ENCODE measurements at places on chromosomes 12 and 14. TPM values are rescaled to one million over a fixed set of nuclear protein-coding genes. Genes with fewer than 3 reads are reported as not detected.
A peak's percentile ranks its signal among the peaks of the same experiment; 100 is the strongest.

DNA sequence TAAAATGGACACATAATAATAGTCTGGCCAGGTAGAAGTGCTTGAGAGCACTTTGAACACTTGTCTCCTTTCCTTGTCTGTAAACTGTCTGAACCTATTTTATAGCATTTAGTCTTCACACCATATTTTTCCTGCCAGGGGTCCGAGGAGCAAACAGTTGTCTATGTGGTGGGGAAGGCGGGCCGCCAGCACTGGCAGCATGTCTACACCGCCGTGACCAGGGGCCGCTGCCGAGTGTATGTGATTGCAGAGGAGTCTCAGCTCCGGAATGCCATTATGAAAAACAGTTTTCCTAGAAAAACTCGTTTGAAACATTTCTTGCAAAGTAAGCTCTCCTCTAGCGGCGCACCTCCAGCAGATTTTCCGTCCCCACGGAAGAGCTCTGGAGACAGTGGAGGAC is 28.7 kb downstream of the HELB start:
- H3K4me3 ChIP-seq, result no peak overlapping the region
- H3K27me3 ChIP-seq, result no peaks in the 10 kb centered on the region
- H3K4me1 ChIP-seq, result peaks cover 4% of the 10 kb centered on the region
- no peak for DNase-seq
- no peak overlapping the region for H3K27ac ChIP-seq

GRCh38 chr12:121783766-121784165 is 9.7 kb downstream of the RHOF start:
- no peak overlapping the region for H3K4me3 ChIP-seq
- DNase-seq, result no peak
- H3K27ac ChIP-seq, result no peak overlapping the region

GRCh38 chr14:55256586-55256985 is 14.6 kb upstream of the FBXO34 start:
- H3K4me3 ChIP-seq, result no peak overlapping the region
- no peaks in the 10 kb centered on the region for H3K36me3 ChIP-seq
- H3K4me1 ChIP-seq, result no peaks in the 10 kb centered on the region
- no peak overlapping the region for H3K27ac ChIP-seq

DNA sequence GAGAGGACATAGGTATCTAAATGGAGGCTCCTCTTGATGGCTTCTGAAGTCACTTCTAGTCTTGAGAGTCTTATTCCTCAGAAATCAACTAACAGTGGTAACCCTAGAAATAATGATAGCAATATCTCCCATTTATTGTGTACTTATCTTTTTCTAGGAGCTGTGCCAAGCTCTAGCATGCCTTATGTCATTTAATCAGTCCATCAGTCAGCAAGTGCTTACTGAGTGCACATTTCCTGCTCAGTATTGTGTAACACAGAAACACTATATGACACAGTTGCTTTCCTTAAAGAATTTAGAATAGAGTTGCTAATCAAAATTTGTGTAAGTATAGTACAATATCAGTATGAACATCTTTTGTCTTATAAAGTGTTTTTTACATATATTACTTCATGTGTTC is 36.6 kb downstream of the KRT76 start:
- H3K36me3 ChIP-seq, result no peaks in the 10 kb centered on the region
- no peak for DNase-seq
- no peak overlapping the region for H3K4me3 ChIP-seq
- H3K27ac ChIP-seq, result no peak overlapping the region
- H3K27me3 ChIP-seq, result no peaks in the 10 kb centered on the region

Gene MYRFL
- total RNA-seq, result not detected

- no peak overlapping the region for H3K4me3 ChIP-seq
- no peak for DNase-seq
- H3K36me3 ChIP-seq, result peaks cover 56% of the 10 kb centered on the region
- H3K4me1 ChIP-seq, result peaks cover 51% of the 10 kb centered on the region
Observed at GRCh38 chr14:23093104-23093503, 1.8 kb downstream of the ACIN1 start.

Gene MYH6
- total RNA-seq, result 8,253 TPM

GRCh38 chr12:120037851-120038250 is 48.8 kb downstream of the BICDL1 start:
- H3K36me3 ChIP-seq, result no peaks in the 10 kb centered on the region
- DNase-seq, result no peak
- no peaks in the 10 kb centered on the region for H3K4me1 ChIP-seq
- H3K27ac ChIP-seq, result no peak overlapping the region
- no peak overlapping the region for H3K4me3 ChIP-seq
- no peaks in the 10 kb centered on the region for H3K27me3 ChIP-seq

- peak overlapping the region; percentile 32 for H3K27ac ChIP-seq
- no peaks in the 10 kb centered on the region for H3K27me3 ChIP-seq
- H3K4me3 ChIP-seq, result no peak overlapping the region
- H3K36me3 ChIP-seq, result no peaks in the 10 kb centered on the region
- no peaks in the 10 kb centered on the region for H3K4me1 ChIP-seq
Observed at GRCh38 chr12:113040722-113041171, 15.8 kb upstream of the DTX1 start.

Gene IL26
- not detected for total RNA-seq

DNA sequence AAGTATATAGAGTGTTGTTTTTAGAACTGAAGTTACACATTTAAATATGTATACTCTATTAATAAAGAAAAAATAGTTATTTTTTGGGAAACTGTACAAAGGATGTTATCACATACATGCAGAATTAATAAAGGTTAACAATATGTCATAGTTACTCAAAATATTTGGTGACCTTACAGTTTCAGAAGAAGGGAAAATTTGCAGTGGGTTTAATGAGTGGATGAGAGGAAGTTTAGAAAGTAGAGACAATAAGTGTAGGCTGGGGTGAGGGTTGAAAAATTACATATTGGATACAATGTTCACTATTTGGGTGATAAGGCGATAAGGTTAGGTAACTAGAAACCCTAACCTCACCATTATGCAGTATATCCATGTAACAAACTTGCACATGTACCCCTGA is 13.5 kb downstream of the WNK1 start:
- H3K27me3 ChIP-seq, result no peaks in the 10 kb centered on the region
- H3K4me3 ChIP-seq, result no peak overlapping the region
- H3K36me3 ChIP-seq, result no peaks in the 10 kb centered on the region
- no peak overlapping the region for H3K27ac ChIP-seq
- no peak for DNase-seq

DNA sequence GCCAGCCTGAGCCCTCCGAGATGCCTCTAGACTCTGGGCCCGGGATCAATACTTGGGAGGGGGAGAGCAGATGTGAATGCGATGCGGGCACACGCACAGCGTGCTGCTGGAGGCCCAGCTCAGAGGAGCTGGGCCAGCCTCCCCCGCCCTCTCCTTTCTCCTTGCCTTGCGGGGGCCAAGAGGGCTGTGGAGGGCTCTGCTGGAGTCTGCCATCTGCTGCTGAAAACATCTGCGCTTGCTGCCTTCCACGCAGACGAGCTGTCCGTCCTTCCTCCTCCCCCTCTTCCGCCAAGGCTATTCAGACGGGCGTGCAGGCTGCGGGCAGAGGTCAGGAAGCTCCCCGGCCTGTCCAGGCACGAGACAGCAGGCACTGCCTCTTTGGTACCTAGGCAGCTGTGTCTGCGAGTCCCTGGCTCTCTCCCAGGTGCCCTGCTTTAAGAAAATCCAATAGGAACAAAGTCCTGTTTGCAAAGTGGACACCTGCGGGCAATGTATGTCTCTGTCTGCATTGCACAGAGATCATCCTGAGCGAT is 75.2 kb downstream of the SPRING1 start:
- no peak overlapping the region for H3K27ac ChIP-seq
- no peaks in the 10 kb centered on the region for H3K4me1 ChIP-seq
- no peak overlapping the region for H3K4me3 ChIP-seq
- H3K36me3 ChIP-seq, result no peaks in the 10 kb centered on the region
- no peaks in the 10 kb centered on the region for H3K27me3 ChIP-seq

GRCh38 chr14:30872602-30873001 is 1.8 kb upstream of the COCH start:
- no peak overlapping the region for H3K4me3 ChIP-seq
- peaks cover 11% of the 10 kb centered on the region for H3K27me3 ChIP-seq
- H3K4me1 ChIP-seq, result peaks cover 20% of the 10 kb centered on the region
- no peak overlapping the region for H3K27ac ChIP-seq
- no peak for DNase-seq

Gene KRR1
- total RNA-seq, result 23.8 TPM

Gene HOXC6
- not detected for total RNA-seq

DNA sequence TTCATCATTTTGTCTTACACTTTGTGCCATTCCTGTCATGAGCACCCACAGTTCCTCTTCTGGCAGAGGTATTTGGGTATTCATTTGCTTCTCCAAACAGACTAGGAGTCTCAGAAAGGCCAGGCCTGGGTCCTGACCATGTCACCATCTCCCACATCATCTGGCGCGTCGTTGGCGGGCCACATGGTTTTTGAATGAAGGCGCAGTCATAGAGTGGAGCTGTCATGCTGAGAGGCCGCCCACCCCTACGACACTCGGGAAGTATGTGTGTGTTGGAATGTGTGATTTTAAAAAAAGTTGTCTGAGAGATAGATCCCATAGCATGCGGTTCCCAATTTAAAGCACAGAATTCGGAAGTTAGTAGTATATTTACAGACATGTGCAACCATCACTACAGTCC is 15.6 kb upstream of the TTC7B start:
- H3K27ac ChIP-seq, result no peak overlapping the region
- H3K36me3 ChIP-seq, result no peaks in the 10 kb centered on the region
- H3K4me3 ChIP-seq, result no peak overlapping the region
- no peak for DNase-seq
- peaks cover 16% of the 10 kb centered on the region for H3K4me1 ChIP-seq

- no peak for DNase-seq
- peaks cover 8% of the 10 kb centered on the region for H3K36me3 ChIP-seq
- no peaks in the 10 kb centered on the region for H3K27me3 ChIP-seq
Observed at GRCh38 chr14:89283327-89284060, 133.5 kb downstream of the FOXN3 start.

- no peaks in the 10 kb centered on the region for H3K36me3 ChIP-seq
- no peak overlapping the region for H3K27ac ChIP-seq
- H3K27me3 ChIP-seq, result no peaks in the 10 kb centered on the region
- DNase-seq, result peak; percentile 71
- no peak overlapping the region for H3K4me3 ChIP-seq
Observed at GRCh38 chr14:96268431-96269358, 12.7 kb downstream of the BDKRB1 start.

DNA sequence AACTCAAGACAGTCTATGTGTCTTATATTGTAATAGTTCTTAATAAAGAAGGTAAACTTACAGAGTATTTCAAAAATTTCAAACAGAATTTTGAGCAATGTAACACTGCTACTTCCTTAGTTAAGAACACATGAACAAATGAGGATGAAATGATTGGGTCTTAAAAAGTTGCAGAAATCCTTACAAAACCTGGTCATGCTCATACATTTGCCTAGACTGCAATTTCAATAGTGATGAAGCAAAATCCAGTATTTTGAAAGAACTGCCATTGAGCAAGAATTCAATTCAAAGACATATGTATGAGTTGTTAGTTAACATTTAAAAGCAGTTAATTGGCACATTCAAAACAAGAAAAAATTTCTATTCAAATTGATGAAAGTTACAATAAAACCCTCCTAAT is 17.8 kb upstream of the HIF1A start:
- H3K27me3 ChIP-seq, result no peaks in the 10 kb centered on the region
- no peaks in the 10 kb centered on the region for H3K4me1 ChIP-seq
- DNase-seq, result no peak
- H3K4me3 ChIP-seq, result no peak overlapping the region

- no peak overlapping the region for H3K4me3 ChIP-seq
- no peaks in the 10 kb centered on the region for H3K27me3 ChIP-seq
- no peak for DNase-seq
- peaks cover 23% of the 10 kb centered on the region for H3K36me3 ChIP-seq
Observed at GRCh38 chr14:64412237-64412636, 24.1 kb downstream of the MTHFD1 start.

DNA sequence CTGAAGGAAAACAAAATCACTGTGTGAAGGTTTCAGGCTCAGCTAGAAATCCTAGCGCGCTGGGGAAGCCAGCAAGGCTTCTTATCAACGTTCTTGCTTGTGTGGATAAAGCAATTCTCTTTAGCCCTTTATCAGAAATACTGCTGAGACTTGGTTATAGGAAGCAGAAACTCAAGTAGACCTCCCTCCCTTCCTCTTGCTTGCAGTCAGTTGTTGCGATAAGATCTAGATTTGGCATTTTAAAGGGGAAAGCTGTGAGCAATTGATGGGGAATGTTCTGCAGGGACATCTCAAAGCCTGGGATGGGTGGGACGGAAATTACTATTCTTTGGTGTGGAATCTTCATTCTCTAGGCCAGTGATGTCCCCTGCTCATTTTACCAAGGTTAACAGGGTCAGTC is 76.4 kb upstream of the ANO4 start:
- H3K27me3 ChIP-seq, result no peaks in the 10 kb centered on the region
- no peak overlapping the region for H3K27ac ChIP-seq
- H3K4me3 ChIP-seq, result no peak overlapping the region
- no peak for DNase-seq
- peaks cover 5% of the 10 kb centered on the region for H3K4me1 ChIP-seq
- H3K36me3 ChIP-seq, result no peaks in the 10 kb centered on the region

Gene SIX6
- total RNA-seq, result not detected

Gene SAMD15
- total RNA-seq, result 0.26 TPM

Gene PSMD9
- total RNA-seq, result 59.2 TPM

Gene IRAK3
- total RNA-seq, result 12.3 TPM

GRCh38 chr12:78938341-78939084 is 73.9 kb downstream of the SYT1 start:
- H3K27me3 ChIP-seq, result no peaks in the 10 kb centered on the region
- no peaks in the 10 kb centered on the region for H3K4me1 ChIP-seq
- DNase-seq, result no peak
- H3K4me3 ChIP-seq, result no peak overlapping the region

GRCh38 chr14:23555533-23555881 is 564 bp upstream of the THTPA start:
- peaks cover 10% of the 10 kb centered on the region for H3K36me3 ChIP-seq
- peak overlapping the region; percentile 82 for H3K4me3 ChIP-seq
- no peaks in the 10 kb centered on the region for H3K27me3 ChIP-seq

Gene BBOF1
- 3.3 TPM for total RNA-seq

DNA sequence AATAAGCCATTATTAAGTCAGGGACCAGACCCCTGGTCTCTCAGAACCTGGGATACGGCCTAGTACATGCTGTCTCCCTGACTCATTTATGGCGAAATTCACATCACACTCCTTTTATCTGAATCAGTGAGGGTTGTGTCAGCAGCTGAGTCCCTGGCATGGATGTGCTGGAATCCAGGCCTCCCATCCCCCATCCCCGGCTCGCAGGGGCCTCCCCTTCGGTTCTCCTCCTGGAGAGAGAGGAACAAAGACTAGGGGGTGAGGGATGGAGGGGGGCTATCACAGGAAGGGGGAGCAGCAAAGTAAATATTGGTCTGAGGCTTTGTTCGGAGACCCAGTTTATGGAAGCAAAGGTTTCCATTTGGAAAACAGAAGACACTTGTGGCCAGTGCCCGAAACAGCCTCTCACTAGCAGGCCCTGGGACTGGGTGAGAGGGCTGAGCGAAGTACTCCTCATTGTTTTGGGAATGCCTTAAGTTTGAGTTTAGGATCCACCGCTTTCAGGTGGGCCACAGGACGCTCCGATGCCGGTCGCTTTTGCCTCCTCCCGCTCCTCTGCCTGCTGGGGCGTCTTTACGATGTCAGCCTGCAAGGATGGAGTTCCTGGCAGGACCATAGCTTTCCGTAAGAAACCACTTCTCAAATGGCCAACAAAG is 145.0 kb downstream of the PRKCH start:
- no peak overlapping the region for H3K4me3 ChIP-seq
- H3K4me1 ChIP-seq, result peaks cover 80% of the 10 kb centered on the region
- peak; percentile 91 for DNase-seq
- H3K27ac ChIP-seq, result peak overlapping the region; percentile 93
- no peaks in the 10 kb centered on the region for H3K36me3 ChIP-seq

Gene P3H3
- total RNA-seq, result 7.0 TPM

- H3K4me1 ChIP-seq, result no peaks in the 10 kb centered on the region
- no peak overlapping the region for H3K27ac ChIP-seq
- H3K27me3 ChIP-seq, result no peaks in the 10 kb centered on the region
Observed at GRCh38 chr12:46983393-46983793, 96.0 kb upstream of the PCED1B start.

All from right atrium auricular region (tissue), 2 donors.